ENCODE measurements at places on chromosomes 5 and 9.

DNA sequence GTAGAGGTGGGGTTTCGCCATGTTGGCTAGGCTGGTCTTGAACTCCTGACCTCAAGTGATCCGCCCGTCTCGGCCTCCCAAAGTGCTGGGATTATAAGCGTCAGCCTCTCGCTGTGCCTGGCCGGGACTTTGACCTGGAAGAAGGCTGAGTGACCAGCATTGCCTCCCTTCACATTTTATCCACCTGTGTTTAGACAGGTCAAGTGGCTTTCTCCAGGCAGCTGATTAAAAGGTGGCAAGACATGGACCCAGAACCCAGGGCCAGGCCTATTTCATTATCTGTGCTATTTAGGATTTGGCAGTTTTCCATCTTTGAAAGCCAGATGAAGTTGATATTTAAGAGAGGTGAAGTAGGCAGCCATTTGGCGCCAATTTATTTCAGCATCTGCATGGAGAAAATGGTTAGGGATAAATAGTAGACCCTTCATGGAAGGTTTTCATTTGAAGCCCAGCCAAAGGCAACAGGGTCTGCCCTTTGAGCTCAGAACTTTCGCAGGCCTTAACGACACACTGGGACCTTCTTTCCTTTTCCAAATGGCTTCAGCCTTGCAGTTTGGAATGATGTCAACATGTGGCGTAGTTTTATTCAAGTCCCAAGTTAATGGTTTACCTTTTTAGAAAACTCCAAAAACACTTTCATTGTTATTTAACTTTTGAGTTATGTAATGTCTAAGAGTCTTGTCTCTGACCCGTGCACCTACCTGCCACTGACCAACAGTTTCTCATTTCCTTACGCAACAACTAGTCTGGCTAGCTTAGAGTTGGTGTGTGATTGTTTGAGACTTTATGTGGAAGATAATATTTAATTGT lies 8.4 kb downstream of the DAPK1 start:
- no peak for DNase-seq

GRCh38 chr9:116327701-116328405 lies 174.3 kb downstream of the PAPPA start:
- no peak for DNase-seq

- no peak for DNase-seq
Observed at GRCh38 chr5:76367623-76368371, 35.3 kb upstream of the IQGAP2 start.

- DNase-seq = no peak
Observed at GRCh38 chr5:116478491-116478890, 96.1 kb downstream of the SEMA6A start.

DNA sequence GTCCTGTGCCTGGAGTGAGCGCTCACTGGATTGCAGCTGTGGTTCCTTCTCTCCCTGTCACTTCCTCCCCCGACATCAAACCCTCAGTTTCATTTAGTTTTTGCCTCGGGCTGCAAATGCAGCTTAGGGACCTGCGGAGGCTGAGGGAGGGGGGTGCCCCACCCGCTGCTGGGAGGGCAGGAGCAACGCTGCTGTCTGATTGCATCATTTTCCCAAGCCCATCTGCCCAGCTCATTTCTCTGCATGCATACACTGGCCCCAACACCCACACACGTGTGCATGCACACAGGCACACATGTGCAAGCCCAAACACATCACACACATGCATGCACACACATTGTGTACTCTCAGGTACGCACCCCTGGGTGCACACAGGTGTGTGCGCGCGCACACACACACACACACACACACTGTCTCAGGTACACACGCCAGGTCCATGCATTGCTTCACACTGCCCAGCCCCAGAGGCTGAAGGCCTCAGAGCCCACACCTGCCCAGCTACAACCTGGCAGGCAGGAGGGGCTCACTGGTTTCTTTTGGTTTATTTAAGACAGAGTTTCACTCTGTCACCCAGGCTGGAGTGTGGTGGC lies 3.4 kb downstream of the ASS1 start:
- DNase-seq = no peak

- no peak for DNase-seq
Observed at GRCh38 chr9:87771316-87772006, 45.5 kb downstream of the CTSL start.

DNA sequence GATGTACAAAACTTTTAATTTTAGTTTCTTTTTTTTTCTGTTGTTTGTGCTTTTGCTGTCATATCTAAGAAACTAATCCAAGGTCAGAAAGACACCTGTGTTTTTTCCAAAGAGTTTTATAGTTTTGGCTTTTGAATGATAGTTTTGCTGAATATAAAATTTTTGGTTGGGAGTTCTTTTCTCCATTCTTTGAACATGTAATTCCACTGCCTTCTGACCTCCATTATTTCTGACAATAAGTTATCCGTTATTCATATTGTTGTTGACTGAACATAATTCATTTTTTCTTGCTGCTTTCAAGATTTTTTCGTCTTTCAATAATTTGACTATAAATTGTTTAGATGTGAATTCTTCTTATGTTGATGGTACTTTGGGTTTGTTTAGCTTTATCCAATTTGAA lies 82.2 kb upstream of the SLC24A2 start:
- DNase-seq = no peak

DNA sequence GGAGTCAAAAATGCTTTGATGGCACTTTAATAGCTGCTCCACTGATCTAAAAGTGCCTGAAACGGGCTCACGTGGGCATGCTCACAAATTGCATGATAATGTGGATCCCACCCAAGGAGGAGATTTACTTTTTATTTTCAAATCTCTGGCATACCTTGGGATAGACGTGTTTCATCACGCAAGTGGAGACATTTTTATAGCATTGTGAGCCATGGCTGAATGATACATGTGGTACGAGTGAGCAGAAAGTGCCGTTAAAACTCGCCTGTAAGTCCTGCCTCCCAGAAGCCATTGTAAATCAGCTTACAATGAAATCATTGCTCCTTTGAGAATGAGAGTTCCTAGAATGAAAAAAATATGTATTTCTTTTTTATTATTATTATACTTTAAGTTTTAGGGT lies 514.7 kb downstream of the MAT2B start:
- no peak for DNase-seq

- DNase-seq = no peak
Observed at GRCh38 chr9:112554516-112554915, 67.9 kb downstream of the KIAA1958 start.

GRCh38 chr9:124706685-124707084 lies 64.4 kb downstream of the NR6A1 start:
- DNase-seq = no peak

DNA sequence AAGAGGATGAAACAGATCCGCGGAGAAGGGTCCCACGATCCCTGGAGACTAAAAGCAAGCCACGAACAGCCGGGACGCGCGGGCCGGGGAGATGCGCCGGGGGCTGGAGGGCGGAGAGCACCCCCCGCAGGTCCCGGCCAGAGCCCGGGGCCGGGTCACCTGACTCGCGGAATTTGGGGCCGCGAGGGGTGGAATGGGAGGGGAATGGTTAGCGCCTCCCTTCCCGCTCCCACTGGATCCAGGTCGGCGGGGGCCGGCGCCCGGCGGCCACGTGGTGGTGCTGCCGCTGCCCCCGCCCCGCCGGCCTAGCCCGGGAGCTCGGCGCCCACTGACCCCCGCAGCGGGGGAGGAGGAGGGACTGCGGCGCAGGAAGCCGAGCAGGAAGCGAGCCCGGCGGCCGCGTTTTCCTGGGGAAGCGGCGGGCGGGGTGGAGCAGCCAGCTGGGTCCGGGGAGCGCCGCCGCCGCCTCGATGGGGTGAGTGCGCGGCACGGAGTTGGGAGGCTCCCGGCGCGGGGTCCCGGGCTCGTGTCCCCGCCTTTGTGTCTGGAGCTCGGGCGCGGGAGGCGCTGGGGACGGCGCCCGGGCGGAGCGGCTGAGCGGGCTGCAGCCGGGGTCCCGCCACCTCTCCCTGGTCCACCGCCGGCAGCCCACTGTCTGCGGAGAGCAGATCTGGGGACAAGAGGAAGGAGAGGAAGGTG lies at the start of gene RAI14:
Gene RAI14, plus strand, starts transcription at position 328 of the 699 bp plus-strand sequence. CDS start 30,592 bp downstream, outside the sequence.
- DNase-seq = no peak

DNA sequence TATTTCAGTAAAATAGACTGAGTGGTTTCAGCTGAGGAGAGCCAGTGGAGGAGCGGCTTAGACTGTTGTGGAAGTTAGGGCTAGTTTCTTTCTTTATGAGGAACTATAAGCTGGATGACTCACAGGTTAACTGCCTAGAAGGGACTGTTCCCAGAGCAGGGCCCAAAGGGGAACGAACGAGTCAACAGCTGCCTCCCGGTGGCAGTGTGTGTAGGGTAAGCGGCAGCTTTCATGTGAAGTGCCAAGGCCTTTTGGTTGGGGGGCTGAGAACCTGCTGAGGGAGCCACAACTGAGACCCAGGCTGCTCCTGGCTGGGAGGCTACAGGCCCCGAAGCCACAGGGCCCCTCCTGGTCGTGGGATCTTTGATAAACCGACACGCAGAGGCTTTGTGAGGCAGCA lies 7.0 kb downstream of the SQSTM1 start:
- DNase-seq = no peak

DNA sequence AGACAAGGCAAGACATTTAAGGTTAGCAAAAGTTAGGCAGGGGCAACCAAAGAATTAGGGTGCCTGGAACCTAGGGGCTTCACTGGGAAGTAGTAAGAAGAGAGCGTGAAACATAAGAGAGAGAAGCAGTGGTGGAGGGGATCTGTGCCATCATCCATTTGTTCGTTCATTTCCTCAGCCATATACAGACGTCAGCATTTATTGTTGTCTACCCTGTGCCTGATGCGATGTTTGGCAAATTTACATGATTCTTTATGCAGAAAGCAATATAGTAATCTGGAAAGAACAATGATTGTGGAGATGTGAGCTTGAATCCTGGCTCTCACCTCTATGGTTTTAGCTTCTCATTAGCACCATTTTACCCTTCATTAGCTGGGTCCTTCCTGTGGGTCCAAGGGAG lies 477.5 kb upstream of the MPDZ start:
- no peak for DNase-seq

- DNase-seq = no peak
Observed at GRCh38 chr9:7813030-7813429, 13.5 kb upstream of the DMAC1 start.

- DNase-seq = no peak
Observed at GRCh38 chr5:143569213-143569701, 165.8 kb upstream of the NR3C1 start.

DNA sequence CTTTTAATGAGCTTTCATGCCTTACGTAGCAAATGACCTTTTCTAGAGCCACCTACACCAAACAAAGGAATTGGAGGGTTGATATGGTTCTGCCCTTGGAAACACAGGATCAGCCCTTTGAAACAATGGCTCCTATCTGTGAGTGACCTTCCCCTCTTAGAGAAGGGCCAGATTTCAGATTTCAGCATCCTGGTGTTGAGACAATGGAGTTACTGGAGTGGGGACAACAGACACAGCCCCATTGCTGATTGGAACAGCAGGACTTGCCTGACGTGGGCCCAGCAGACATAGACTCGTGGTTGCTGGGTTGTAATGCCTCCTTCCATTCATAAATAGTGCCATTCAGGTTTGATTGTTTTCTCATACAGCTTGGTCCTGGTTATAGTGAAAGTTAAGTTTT lies 96.0 kb downstream of the GALNT10 start:
- DNase-seq = no peak

GRCh38 chr5:126335886-126336285 lies 87.3 kb upstream of the GRAMD2B start:
- DNase-seq = no peak

GRCh38 chr5:172920447-172920849 lies 38.8 kb upstream of the RPL26L1 start:
- DNase-seq = no peak

DNA sequence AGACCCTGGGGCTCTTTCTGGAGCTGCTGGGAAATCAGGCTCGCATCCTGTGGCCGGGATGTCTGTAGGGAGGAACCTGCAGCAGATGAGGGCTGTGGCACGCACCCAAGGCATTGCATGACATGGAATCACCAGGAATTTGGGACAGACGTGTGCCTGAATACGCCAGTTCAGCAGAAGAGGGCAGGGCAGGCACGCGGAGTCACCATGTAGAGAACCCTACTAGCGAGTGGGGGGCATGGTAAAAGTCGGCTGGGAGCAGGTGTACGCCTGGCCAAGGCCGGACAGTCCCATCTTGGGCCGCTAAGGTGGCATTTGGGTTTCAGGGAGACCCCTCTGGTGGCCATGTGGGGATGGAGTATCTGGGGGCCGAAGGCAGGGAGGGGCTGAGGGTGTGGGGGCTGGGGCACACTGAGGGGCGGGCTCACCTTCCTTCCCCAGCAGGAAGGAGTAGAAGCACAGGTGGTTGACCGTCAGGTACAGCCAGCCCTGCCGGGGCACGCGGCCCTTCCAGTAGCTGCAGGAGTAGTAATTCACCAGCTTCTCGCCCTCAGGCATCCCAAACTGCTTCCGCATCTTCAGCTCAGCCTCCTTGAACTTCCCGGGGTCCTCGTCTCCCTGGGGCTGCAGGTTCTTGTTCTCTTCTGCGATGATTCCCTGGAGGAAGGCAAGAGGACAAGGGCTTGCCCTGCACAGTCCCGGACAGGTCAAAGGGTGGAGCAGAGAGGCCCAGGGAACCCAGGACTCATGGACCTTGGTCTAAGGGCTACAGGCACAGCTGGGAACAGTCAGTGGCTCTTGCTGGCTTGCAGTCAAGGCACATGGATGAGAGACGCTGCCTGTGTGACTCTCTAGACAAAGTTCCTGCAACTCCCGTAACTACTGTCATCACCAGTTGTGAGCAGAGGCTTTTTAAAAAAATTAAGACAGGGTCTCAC lies 13.5 kb downstream of the TBC1D9B start:
- DNase-seq = no peak

GRCh38 chr5:51095486-51095885 lies 287.8 kb upstream of the ISL1 start:
- no peak for DNase-seq

GRCh38 chr5:36357391-36357975 lies 55.8 kb upstream of the RANBP3L start:
- DNase-seq = no peak

- DNase-seq = no peak
Observed at GRCh38 chr5:84255315-84255714, 129.4 kb downstream of the EDIL3 start.

DNA sequence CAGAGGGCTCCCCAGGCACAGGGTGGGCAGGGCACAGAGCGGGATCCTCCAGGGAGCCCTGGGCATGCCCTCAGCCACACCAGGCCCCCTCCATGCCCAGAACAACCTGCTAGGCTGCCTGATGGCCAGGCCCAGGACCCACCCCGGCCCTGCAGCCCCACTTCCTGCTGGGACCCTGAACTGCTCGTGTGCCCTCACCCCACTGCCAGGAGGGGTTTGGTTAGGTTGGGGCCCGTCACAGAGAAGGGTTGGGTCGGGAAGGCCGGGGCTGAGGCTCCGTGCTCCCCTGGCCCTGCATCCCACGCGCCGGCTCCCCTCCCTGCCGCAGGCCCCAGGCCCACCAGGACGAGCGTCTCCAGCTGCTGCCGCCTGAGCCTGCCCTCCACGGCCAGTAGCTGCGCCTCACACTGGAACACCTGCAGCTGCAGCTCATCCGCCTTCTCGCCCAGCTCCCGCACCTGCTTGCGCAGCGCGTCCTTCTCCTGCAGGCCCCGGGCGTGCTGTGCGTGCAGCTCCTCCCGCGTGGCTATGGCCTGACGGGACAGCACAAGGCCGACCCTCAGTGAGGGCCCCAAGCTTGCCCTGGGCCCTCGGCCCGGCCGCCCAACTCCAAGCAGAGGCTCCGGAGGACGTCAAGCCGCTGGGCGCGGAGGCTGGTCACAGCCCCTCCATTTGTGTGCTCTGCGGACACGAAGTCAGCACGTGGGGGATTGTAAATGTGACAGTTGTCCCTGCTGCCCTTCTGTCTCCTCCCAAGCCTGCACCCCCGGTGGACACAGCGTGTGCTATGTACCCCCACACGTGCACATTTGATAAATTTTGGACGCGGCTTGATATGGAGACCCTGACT lies 4.0 kb upstream of the DNLZ start:
- DNase-seq = no peak

GRCh38 chr5:9067154-9067553 lies 478.7 kb downstream of the SEMA5A start:
- DNase-seq = no peak
